Gastrocnemius medialis (tissue), 4 donors: ENCODE measurements at places on chromosomes 3 and 15. TPM values are rescaled to one million over a fixed set of nuclear protein-coding genes. Genes with fewer than 3 reads are reported as not detected.

The RASGRF1 gene
- total RNA-seq, result not detected

The DUOXA2 gene
- not detected for total RNA-seq

- DNase-seq, result no peak
Measured at GRCh38 chr15:62452667-62453066, 287.6 kb upstream of the C2CD4B start.

DNA sequence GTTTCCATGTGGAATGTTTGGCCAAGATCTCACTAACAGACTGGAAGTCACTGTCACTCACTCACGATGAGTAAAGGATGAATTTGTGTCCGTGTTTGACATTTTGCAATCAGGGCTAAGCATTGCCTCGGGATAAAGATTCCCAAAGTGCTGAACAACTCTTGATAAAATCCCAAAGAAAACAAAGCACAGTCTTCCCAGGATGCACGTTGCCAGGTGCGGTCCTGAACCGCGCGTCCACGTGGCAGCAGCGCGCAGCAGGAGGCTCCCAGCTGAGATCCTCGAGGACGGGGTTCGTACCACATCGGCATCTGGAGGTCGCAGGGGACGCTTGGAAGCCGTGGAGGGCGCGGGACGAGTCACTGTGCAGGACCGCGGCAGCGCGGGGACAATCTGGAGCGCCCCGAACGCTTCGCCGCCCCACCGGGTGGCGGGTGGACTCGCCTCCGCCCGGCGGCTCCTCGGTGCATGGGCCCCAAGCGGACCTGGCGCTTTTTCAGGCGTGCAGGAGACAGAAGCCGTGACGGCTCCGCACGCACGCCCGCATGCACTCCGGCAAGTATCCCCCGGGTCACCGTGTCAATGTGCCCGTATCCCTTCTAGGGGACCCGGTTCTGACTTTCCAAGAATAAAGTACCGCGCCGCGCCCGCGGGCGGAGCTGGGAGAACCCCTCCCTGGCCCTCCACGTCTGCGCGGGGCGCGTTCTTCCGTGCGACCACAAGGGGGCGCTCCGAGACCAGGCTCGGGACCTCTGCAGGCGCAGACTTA, 17.7 kb downstream of the CPN2 start:
- peak; percentile 58 for DNase-seq
